ENCODE measurements at places on chromosomes 4 and X.

DNA sequence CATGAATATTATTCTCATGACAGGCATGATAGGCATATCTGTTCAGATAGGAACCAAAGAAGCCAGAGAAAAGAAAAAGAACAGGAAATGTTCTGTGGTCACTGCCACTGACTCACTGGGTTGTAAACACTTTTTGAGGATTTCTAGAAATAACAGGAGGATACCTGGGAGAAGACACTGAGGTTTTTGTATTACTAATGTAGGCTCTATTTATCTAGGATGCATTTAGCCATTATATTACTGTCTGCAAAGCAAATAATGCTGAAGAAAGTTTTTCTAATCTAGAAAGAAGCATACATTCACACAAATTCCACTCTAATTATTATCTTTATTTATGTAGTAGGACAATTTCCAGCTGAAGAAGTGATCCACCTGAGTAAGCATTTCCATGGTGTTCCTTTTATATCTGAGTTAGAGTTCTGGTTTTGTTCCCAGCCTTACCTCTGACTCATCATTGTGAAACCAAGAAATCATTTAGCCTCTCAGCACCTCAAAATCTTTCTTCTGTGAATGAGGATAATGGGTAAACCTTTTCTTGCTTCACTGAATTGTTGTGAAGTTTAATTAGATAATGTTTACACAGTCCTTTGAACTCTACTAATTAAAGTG, 40.2 kb upstream of the EPGN start:
- no peaks in the 10 kb centered on the region for H3K4me1 ChIP-seq
- H3K27ac ChIP-seq: no peak overlapping the region
- H3K27me3 ChIP-seq: no peaks in the 10 kb centered on the region
- no peaks in the 10 kb centered on the region for H3K36me3 ChIP-seq
- H3K4me3 ChIP-seq: no peak overlapping the region

GRCh38 chrX:67545036-67545821, 1.4 kb downstream of the AR start:
- no peaks in the 10 kb centered on the region for H3K4me1 ChIP-seq
- peak overlapping the region; percentile 36 for H3K4me3 ChIP-seq
- no peak for DNase-seq

DNA sequence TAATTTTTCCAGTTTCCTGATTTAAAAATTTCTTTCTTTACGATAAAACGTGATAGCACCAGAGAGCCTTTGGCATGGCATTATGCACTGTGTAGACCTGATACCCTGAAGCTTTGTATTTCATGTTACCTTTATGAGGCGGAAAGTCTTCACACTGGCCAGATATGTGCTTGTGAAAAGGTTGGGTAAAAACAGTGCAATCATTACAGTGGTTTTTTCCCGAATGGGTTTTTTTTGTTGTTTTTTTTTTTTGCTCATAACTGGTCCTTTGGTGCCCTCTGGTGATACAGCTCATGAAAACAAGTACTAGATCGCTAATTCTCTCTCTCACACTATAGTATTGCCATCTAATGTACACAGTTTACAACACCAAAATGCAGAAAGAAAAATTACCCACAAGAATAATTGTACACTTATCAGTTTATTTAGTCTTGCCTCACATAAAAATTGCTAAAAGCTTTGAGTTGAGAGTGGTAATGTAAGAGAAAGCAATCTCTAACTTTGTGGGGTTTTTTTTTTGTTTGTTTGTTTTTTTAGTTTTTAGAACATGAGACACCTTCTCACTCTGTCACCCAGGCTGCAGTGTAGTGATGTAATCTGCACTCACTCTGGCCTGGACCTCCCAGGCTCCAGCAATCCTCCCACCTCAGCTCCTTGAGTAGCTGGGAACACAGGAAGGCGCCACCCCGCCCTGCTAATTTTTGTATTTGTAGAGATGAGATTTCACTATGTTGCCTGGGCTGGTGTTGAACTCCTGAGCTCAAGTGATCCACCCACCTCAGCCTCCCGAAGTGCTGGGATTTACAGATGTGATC, 21.3 kb downstream of the SPCS3 start:
- no peak for DNase-seq
- H3K27ac ChIP-seq: no peak overlapping the region
- H3K27me3 ChIP-seq: no peaks in the 10 kb centered on the region
- H3K4me3 ChIP-seq: peak overlapping the region; percentile 21
- H3K36me3 ChIP-seq: no peaks in the 10 kb centered on the region
- H3K4me1 ChIP-seq: peaks cover 3% of the 10 kb centered on the region

GRCh38 chr4:89196056-89196674, 84.8 kb downstream of the TIGD2 start:
- no peaks in the 10 kb centered on the region for H3K36me3 ChIP-seq
- no peaks in the 10 kb centered on the region for H3K4me1 ChIP-seq
- no peak for DNase-seq
- no peaks in the 10 kb centered on the region for H3K27me3 ChIP-seq

GRCh38 chr4:170589597-170590191, 499.9 kb upstream of the AADAT start:
- H3K4me3 ChIP-seq: no peak overlapping the region
- H3K27ac ChIP-seq: no peak overlapping the region
- no peaks in the 10 kb centered on the region for H3K4me1 ChIP-seq
- no peaks in the 10 kb centered on the region for H3K27me3 ChIP-seq

Data from heart right ventricle (tissue), 16 donors.